AG08395 (cell line): ENCODE measurements at places on chromosomes 16 and 17.

GRCh38 chr17:29733166-29733565 is 110.5 kb upstream of the CORO6 start:
- DNase-seq: no peak

DNA sequence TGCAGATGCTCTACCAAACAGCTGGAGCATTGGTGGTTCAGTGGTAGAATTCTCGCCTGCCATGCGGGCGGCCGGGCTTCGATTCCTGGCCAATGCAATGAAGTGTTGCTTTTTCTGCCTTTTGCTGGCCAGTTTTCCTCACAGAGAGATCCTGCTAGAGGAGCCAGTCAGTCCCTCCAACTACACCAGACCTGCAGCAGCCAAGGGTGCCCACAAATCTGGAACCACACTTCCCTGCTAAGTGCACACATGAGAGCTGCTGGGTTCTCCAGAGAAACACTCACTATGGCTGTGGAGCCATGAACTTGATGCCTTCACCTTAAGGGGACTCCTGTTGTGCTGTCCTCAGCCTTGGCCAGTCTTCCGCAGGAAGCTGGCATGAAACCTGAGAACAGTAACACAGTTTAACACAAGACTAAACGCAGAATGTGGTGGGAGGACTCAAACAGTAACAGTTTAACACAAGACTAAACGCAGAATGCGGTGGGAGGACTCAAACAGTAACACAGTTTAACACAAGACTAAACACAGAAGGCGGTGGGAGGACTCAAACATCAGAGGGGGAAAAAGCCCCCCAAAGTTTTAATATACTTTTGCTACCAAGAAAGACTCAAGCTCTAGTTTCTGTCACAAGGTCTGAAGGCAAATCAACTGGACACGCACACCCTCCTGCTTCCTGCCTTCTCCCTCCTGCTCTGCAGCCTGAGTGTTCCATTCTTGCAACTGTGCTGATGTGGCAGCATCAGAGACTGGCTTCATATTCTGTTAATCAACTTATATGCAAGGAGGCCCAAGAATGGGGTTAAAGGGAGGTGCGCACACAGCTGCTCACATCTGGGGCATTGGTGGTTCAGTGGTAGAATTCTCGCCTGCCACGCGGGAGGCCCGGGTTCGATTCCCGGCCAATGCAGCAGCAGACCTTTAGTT is 12.0 kb downstream of the VAC14 start:
- DNase-seq: peak; percentile 62

DNA sequence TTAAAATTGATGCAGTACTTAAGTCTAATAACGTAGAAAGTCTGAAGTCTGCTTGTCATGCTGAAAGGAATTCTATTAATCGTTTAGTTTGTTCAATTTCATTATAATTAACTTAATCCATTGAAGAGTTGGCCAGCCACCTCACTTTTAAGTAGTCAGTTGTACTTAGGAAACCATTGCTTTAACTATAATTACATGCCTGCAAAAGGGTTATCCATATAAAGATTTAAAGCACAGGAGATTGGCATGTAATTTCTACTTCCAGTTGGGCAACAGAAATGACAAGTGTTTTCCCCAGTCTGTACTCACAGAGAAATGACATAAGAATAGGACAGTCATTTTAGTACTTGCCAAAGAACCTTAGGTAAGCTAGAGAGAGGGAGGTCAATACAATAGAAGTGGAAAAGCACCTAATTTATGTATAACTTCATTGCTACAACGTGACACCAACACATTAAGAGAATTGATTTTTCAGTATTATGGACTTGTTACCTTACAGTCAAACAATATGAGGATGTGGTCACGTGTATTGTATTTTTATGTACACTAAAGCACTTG is 3.7 kb upstream of the USP32 start:
- DNase-seq: no peak

GRCh38 chr17:68398691-68399637 is 58.3 kb downstream of the WIPI1 start:
- peak; percentile 85 for DNase-seq

- DNase-seq: no peak
These were observed 111.4 kb downstream of the ZNF423 start for GRCh38 chr16:49744244-49745220.

GRCh38 chr16:81415751-81416150 is 28.9 kb upstream of the CMIP start:
- DNase-seq: no peak

DNA sequence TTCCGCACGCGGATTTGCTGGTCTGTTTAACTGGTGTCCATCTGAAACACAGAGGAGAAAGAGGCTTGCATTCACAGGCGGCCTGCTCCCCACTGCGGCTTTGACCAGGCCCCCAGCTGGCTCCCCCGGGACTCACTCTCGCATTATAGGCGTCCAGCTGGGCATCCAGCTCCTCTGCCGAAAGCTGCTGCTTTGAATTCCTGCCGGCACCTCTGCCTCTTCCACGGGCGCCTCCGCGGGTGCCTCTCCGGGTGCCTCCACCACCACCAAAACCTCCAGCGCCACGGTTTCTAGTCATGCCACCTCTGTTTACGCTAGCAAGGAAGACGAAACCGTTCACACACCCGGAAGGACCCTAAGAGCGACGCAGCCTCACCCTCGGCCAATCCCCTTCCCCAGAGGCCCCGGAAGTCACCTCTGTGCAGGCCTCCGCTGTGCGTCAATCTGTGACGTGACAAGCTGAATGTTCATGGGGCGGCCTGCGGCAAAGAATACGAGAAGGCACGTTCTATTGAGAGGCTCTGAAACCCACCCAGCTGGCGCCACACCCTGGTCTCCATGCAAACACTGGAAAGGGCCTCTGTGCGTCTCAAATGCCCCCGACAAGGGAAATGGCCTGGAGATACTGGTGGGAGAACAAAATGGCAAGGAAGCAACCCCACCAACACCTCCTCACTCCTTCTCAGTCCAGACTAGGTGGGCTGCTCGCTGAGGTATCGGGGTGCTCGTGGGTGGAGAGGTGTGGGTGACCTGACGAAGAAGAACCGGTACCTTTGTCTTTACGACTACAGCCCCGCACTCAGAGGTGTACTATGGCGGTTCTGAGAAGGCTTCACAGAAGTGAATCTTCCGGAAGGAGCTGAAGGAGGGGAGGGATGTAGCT is 3.0 kb downstream of the ALYREF start:
- DNase-seq: no peak

- no peak for DNase-seq
These were observed 153.4 kb upstream of the GSE1 start for GRCh38 chr16:85459529-85460251.

- DNase-seq: peak; percentile 63
These were observed 2.2 kb upstream of the PDPK1 start for GRCh38 chr16:2535625-2536013.

- DNase-seq: no peak
These were observed 113.9 kb downstream of the AMFR start for GRCh38 chr16:56311208-56312027.

DNA sequence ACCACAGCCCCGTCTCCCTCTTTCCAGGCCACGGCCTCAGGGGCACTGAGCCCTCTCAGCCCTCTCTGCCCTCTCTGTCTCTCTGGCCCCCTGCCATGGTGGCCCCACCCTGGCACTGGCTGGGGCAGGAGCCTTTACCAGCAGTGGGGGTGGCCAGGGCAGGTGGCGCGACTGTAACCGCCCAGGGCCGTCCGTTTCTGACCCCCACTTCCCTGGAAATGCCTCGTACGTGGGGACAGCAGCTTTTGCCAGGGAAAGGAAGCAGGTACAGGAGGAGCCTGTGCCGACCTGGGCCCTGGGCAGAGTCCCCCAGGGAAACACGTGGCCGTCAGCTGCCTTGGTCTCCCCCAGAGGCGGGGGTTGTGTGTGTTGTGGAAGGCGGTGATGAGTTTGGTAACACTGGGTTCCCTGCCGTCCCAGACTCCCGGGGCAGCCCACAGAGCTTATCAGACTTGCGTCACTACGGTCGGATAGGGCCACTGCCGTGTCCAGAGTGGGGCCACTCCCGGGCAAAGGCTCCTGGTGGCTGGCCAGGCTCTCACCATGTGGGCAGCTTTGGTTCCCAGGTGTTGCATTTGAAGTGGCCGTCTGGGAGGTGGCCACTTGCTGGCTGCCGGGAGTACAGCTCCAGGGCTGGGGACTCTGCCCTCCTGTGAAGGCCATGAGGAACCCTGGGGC is 249.3 kb upstream of the CIBAR2 start:
- no peak for DNase-seq

DNA sequence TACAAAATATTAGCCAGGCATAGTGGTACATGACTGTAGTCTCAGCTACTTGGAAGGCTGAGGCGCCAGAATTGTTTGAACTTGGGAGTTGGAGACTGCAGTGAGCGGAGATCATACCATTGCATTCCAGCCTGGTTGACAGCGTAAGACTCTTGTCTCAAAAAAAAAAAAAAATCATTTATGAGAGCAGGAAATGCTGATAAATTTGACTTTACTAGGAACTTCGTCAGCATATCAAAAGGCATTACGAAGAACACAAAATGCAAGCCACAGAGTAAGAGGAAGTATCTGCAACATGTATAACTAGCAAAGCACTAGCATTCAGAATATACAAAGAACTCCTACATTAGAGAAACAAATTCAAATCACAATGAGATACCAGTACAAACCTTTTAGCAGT is 279.3 kb downstream of the ZFHX3 start:
- DNase-seq: no peak

DNA sequence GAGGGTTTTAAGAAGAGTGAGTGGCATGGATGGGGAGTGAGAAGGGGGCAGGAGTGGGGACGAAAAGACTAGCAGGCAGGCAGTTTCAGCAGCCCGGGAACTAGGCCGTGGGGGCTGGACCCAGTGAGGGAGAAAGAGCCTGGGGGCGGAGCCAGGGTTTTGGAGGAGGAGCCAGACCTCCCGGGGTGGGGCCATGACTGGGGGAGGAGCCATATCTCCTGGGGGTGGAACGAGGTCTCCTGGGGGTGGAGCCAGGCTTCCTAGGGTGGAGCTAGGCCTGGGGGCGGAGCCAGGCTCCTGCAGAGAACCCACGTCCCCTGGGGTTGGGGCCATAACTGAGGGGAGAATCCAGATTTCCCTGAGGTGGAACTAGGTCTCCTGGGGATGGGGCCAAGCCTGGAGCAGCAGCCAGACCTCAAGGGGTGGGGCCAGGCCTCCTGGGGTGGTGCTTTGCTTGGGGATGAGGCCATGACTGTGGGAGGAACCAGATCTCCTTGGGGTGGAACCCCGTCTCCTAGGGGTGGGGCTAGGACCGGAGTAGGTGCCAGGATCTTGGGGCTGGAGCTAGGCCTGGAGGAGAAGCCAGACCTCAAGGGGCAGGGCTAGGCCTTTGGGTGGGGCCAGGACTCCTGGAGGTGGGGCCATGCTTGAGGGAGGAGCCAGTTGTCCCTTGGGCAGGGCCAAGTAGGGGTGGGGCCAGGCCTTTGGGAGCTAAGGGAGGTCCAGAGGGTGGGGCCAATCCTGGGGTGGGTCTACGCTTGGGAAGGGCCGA is 41.7 kb upstream of the JPH3 start:
- DNase-seq: peak; percentile 35

- no peak for DNase-seq
These were observed 26.8 kb upstream of the TMEM220 start for GRCh38 chr17:10756619-10757018.

- DNase-seq: peak; percentile 58
These were observed 17.1 kb downstream of the TRAF4 start for GRCh38 chr17:28760601-28761562.

- DNase-seq: peak; percentile 9
These were observed 1.7 kb downstream of the CRAMP1 start for GRCh38 chr16:1613728-1614455.

DNA sequence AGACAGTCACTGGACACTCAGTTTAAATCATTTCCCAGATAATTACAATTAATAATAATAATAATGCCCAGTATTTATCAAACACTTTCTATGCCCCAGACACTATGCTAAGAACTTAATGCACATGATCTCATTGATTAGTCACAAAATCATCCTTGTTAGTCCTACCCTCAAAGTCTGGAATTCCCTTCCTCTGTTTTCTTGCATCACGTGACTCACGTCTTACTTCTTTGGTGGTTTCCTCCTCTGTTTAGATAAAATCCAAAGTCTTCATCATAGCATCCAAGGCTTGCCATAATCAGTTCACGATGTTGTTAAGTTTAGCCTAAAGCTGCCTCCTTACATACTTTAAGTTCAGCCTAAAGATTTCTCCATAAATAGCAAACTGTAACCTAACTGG is 471.9 kb downstream of the PMP22 start:
- peak; percentile 28 for DNase-seq

DNA sequence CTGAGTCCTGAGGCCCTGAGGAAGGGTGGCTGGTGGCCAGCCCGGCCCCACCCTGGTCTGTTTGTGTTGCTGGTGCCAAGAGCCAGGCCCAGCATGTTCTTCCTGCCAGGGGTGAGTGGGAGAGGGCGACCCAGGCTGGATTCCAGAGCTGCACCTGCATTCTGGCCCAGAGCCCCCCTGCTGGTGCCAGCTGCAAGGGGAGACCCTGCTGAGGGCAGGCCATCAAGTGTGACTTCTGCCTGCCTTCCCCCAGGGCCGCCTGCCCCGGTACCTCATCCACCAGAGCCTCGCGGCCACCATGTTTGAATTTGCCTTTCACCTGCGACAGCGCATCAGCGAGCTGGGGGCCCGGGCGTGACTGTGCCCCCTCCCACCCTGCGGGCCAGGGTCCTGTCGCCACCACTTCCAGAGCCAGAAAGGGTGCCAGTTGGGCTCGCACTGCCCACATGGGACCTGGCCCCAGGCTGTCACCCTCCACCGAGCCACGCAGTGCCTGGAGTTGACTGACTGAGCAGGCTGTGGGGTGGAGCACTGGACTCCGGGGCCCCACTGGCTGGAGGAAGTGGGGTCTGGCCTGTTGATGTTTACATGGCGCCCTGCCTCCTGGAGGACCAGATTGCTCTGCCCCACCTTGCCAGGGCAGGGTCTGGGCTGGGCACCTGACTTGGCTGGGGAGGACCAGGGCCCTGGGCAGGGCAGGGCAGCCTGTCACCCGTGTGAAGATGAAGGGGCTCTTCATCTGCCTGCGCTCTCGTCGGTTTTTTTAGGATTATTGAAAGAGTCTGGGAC is 2.4 kb upstream of the TCAP start:
- no peak for DNase-seq

- peak; percentile 94 for DNase-seq
These were observed 80.0 kb upstream of the HNF1B start for GRCh38 chr17:37824534-37825485.

DNA sequence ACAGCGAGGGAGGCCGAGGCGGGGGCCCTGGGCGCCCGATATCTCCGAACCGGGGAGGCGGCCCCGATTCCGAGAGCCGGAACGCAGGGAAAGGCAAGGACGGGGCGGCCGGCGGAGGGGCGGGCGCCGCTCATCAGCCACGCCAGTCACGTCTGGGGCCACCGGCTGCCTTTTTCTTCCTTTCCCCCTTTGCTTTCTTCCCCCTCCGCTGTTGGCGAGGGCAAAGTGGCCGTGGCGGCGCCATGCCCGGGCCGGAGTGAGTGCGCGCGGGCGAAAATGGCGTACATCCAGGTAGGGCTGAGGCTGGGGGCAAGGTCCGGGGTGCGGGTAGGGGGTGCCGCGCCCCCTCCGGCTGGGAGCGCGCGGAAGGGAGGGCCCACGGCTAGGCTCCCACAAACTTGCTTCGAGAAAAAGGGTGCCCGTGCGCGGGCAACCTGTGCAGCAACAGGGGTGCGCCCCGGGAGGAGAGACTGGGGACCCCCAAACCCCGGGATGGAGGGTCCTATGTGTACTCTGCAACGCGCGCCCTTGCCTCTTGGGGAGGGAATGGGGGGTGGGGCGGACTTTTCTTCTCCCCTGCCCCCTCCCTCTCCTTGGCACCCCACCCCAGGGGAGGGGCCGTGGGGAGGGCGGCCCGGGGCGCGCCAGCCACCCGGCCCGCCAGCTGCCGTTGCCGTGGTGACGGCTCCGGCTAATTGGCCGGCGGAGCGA is 486 bp downstream of the SYT17 start:
- DNase-seq: no peak

GRCh38 chr17:57368637-57369336 is 112.5 kb downstream of the MSI2 start:
- no peak for DNase-seq

GRCh38 chr17:50647187-50647586 is 12.5 kb downstream of the ABCC3 start:
- no peak for DNase-seq
